ENCODE measurements at places on chromosomes 4 and X. TPM values are rescaled to one million over a fixed set of nuclear protein-coding genes. Genes with fewer than 3 reads are reported as not detected.

The HELQ gene
- total RNA-seq = 8.3 TPM

The PLAC8 gene
- 2.6 TPM for total RNA-seq

The CPLX1 gene
- not detected for total RNA-seq

The IRAK1 gene
- total RNA-seq = 96.9 TPM

The SYTL4 gene
- total RNA-seq = 7.1 TPM

The MAGEB6B gene
- not detected for total RNA-seq
